Progenitor cell of endocrine pancreas (in vitro differentiated cells): ENCODE measurements at places on chromosomes 4 and X. TPM values are rescaled to one million over a fixed set of nuclear protein-coding genes. Genes with fewer than 3 reads are reported as not detected.
A peak's percentile ranks its signal among the peaks of the same experiment; 100 is the strongest.

GRCh38 chrX:5086388-5086787 lies 1142.3 kb downstream of the NLGN4X start:
- no peaks in the 10 kb centered on the region for H3K36me3 ChIP-seq
- no peak for DNase-seq
- no peak overlapping the region for H3K27ac ChIP-seq

DNA sequence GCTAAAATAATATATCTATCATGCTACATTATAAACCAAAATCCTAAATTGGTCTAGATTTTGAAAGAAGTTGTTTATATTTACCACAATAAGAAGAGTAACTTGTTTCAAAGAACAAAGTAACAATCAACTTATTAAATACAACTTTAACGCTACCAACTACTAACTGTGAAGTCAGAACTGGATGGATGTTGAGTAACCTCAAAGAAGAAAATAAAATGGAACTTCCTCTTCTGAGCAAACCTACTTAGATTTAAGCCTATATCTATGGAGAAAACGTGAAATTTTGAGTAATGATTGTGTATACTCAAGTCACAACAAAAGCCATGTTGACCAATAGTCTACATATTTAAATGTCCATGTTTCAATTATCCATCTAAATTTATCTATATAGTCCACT lies 25.7 kb downstream of the SH3RF1 start:
- no peak overlapping the region for H3K4me3 ChIP-seq
- DNase-seq: no peak
- peaks cover 14% of the 10 kb centered on the region for H3K36me3 ChIP-seq
- no peak overlapping the region for H3K27ac ChIP-seq
- H3K4me1 ChIP-seq: peaks cover 25% of the 10 kb centered on the region

Gene GPR173
- 18.4 and 19.4 TPM in 2 replicates for total RNA-seq

- no peak overlapping the region for H3K27ac ChIP-seq
- H3K4me3 ChIP-seq: no peak overlapping the region
- H3K27me3 ChIP-seq: no peaks in the 10 kb centered on the region
- peaks cover 5% of the 10 kb centered on the region for H3K4me1 ChIP-seq
Measured at GRCh38 chr4:183872531-183872930, 32.6 kb upstream of the STOX2 start.

GRCh38 chr4:138945401-138945800 lies 70.2 kb upstream of the NOCT start:
- no peak overlapping the region for H3K27ac ChIP-seq
- no peak for DNase-seq
- H3K4me1 ChIP-seq: no peaks in the 10 kb centered on the region
- no peak overlapping the region for H3K4me3 ChIP-seq

Gene RBM46
- total RNA-seq: 0.62 and 0.98 TPM in 2 replicates

Gene LRRC66
- total RNA-seq: 0.38 and 0.58 TPM in 2 replicates

- H3K36me3 ChIP-seq: peaks cover 10% of the 10 kb centered on the region
- H3K4me3 ChIP-seq: no peak overlapping the region
- H3K4me1 ChIP-seq: peaks cover 7% of the 10 kb centered on the region
- DNase-seq: no peak
- no peak overlapping the region for H3K27ac ChIP-seq
- no peaks in the 10 kb centered on the region for H3K27me3 ChIP-seq
Measured at GRCh38 chr4:4438891-4439290, 52.0 kb downstream of the NSG1 start.

DNA sequence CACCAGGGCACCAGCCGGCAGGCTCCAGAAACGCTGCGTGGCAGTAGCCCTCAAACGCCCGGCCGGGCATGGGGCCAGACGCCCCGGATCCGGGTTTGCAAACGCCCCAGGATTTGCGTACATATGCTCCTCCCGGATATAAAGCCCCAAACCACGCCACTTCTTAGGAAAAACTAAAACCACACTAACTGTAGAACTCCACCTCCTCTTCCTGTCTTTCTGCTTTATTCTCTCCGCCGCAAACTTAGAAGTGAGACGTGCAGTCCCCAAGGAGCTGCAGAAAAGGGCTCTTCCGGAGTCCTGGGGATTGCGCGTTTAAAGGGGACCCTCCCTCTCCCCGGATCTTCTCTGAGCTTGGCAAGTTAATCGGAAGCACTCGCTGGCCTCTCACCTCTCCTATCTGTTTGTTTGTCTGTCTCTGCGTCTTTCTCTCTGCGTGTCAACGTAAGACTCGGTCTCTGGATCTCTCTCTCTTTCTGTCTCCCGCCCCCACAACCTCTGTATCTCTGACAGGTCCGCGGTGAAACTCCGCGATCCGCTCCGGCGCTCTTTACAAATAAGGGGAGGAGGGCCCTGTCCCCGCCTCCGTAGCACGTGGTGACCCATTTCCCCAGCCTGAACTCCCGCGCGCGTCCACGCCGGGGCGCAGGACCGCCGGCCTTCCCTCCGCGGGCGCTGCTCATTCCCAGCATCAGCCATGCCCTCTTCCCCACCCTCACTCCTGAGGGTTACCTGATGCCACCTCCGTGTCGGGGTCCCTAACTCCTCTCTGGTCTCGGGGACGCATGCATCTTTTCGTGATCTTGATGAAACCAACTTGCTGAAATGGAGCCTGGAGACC lies at the start of gene SLC39A8:
Gene SLC39A8 (minus strand): TSS at position 529 of the 841 bp plus-strand sequence. CDS start 820 bp downstream, outside the sequence.
- H3K27ac ChIP-seq: peak within 1 kb of the TSS; percentile 89
- peaks cover 59% of the 10 kb centered on the region for H3K27me3 ChIP-seq
- H3K36me3 ChIP-seq: no peaks in the 10 kb centered on the region
- peak within 1 kb of the TSS; percentile 77 for H3K4me3 ChIP-seq
- H3K4me1 ChIP-seq: peaks cover 9% of the 10 kb centered on the region

Gene DSPP
- not detected in 2 replicates for total RNA-seq
